Caki2 (cell line): ENCODE measurements at places on chromosomes 4 and X. TPM values are rescaled to one million over a fixed set of nuclear protein-coding genes. Genes with fewer than 3 reads are reported as not detected.
A peak's percentile ranks its signal among the peaks of the same experiment; 100 is the strongest.

EGF gene
- 8.6 and 8.8 TPM in 2 replicates for total RNA-seq

DNA sequence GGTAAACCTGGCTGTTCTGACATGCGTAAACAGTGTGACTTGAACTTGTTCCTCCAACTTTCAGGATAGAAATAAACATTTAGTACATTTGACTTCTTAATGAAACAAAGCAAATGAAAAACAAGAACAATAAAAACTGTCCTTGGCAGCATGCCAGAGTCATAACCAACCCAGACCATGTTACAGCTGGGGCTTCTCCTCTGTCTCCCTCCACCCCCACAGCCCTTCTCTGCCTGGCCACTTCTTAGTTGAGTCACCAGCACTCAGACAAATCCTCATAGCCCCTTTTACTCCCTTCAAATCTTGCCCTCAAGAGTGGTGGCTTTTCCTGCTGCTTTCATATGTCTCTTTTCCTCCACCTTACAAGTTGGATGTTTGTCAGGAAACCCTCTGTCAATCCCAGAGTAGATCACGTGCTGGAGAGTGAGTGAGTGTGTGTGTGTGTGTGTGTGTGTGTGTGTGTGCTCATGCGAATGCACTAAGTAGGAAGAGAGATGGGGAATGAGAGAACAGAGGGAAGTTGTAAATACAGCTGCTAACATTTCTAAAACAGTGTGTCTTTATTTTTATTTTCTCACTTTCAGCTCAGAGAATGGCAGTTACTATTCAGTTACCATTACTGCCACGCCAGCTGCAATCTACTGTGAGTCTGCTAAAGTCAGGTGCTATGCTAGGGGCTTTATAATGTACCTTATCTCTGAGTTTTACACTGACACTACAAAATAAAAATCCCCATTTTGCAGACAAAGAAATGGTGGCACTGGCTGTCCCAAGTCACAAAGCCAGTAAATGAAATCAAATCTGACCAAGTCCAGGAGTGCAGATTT, 15.0 kb downstream of the SCARB2 start:
- peak; percentile 56 for DNase-seq

DNA sequence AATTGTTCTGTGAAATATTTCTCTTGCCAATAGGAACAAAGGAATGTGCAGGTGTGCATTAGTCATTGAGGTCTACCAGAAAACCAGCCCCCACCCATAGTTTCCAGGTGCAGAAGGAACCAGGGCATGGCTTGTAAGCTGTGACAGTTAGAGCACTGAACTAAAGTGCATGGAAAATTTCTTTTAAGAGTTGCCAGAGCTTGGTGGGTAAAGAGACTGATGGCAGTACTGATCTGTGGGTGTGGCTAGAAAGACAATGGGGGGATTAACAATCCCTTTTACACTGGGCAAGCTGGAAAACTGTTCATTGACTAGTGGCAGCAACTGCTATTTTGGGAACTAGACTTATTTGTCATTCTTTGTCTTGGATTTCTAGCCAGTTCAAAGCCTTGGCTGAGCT, 326.9 kb downstream of the PCDH19 start:
- DNase-seq, result no peak

GRCh38 chr4:101885574-101885973, 95.0 kb downstream of the BANK1 start:
- no peak for DNase-seq

DNA sequence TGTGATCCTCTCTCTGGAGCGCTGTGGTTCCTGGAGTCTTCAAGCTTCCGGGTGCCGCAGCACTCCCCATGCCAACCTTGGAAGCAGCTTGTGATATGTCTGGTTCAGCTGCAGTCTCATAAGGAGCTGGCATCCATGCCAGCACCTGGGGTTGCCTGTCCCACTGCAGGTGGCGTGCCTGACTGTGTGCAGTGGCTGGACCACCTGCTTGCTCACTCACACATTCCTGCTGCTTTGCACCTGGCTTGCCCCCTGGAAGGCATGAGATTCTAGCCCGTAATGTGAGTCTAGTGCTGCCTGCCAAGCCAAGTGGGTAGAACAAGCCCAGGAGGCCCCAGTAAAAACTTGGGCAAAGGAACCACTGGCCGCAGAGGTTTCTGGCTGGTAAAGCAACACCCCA, 687.2 kb upstream of the AADAT start:
- DNase-seq, result no peak

SPANXB1 gene
- not detected in 2 replicates for total RNA-seq

CDS1 gene
- 13.0 and 13.3 TPM in 2 replicates for total RNA-seq
